ENCODE measurements at places on chromosomes 16 and 17.

DNA sequence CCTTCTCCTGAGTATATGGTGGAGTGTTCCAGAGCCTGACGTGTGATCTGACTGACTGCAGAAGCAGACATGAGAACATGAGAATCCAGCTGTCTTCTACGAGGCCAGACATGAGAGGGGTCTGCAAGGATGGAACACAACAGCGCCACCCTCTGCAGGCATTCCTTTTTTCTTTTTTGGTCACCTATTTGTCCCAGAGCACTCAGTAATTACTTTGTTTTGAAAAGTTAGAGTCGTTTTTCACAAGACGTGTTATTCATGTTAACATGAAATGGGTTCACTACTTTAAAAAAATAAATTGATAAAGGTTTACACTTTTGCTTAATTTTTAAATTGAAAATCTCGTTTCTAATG is 43.8 kb upstream of the ATP2A3 start:
- no peak for DNase-seq

- peak; percentile 56 for DNase-seq
Observed at GRCh38 chr17:16150251-16150856, 65.0 kb downstream of the NCOR1 start.

- DNase-seq: no peak
Observed at GRCh38 chr16:63363738-63364137, 1327.5 kb upstream of the CDH8 start.

GRCh38 chr17:64635647-64636305 is 26.3 kb downstream of the SMURF2 start:
- peak; percentile 96 for DNase-seq

DNA sequence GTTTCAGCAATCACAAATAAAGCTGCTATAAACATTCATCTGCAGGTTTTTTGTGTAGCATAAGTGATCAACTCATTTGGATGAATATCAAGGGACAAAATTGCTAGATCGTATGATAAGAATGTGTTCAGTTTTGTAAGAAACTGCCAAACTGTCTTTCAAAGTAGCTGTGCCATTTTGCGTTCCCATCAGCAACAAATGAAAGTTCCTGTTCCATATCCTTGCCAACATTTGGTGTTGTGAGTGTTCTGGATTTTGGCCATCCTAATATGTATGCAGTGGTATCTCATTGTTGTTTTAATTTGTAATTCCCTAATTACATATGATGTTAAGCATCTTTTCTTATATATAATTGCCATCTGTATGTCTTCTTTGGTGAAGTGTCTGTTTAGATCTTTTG is 36.4 kb upstream of the TMEM92 start:
- no peak for DNase-seq

- no peak for DNase-seq
Observed at GRCh38 chr17:80953471-80954315, 37.9 kb upstream of the CHMP6 start.

- DNase-seq: no peak
Observed at GRCh38 chr16:87424266-87424665, 32.1 kb downstream of the MAP1LC3B start.

- peak; percentile 54 for DNase-seq
Observed at GRCh38 chr17:44844390-44844830, 3.3 kb upstream of the HIGD1B start.

DNA sequence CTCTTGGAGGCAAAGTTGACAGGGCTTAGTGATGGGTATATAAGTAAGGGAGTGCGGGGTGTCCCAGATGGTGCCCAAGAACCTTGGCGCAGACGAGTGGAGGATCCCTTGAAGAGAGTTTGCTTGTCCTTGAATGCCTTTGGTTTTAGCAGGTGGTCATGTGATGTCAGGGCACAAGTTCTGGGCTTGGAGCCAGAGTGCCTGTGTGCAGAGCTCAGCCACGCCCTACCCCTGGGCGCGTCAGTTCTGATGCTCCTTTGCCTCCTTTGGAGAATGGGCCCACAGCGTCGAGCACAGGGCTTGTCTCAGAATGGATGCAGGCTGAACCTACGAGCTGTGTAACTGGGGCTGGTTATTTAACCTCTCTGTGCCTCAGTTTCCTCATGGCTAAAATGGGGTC is 412.2 kb upstream of the EEF2KMT start:
- DNase-seq: no peak

- DNase-seq: peak; percentile 85
Observed at GRCh38 chr16:67857547-67858233, 10.2 kb upstream of the CENPT start.

GRCh38 chr16:90057738-90058173 is 19.4 kb downstream of the PRDM7 start:
- DNase-seq: peak; percentile 84

DNA sequence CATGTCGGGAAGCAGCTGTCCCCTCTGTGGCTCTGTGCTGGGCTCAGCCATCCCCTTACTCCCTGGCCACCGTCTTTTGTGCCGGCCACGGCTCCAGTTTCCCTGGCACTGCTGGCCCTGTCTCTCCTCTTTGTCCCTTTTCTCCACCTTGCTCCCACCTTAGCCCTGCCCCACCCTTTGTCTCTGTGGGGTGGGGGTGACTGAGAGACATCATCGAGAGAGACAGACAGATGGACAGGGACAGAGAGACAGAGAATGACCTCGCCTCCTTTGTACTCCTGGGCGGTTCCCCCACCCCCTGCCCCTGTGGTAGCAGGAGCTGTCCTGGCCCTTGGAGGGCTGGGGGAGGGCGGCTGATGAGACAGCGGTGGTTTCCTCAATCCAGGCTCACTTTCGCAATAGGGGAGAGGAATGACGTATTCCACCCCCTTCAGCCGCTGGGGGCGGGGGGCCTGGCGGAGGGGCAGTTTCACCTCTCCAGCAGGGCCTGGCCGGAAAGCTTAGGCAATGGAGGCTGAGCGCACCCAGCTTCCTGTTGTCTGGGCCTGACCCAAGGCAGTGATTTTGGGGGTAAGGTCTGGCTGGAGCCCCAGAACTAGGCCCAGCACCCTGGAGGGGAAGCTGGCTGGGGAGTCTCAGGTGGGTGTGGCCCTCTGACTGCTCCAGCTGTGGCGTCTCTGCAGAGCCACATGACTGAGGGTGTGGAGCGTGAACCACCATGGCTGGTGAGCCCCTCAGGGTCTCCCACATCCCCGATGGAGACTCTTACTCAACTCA is 7.3 kb downstream of the FMNL1 start:
- peak; percentile 91 for DNase-seq

DNA sequence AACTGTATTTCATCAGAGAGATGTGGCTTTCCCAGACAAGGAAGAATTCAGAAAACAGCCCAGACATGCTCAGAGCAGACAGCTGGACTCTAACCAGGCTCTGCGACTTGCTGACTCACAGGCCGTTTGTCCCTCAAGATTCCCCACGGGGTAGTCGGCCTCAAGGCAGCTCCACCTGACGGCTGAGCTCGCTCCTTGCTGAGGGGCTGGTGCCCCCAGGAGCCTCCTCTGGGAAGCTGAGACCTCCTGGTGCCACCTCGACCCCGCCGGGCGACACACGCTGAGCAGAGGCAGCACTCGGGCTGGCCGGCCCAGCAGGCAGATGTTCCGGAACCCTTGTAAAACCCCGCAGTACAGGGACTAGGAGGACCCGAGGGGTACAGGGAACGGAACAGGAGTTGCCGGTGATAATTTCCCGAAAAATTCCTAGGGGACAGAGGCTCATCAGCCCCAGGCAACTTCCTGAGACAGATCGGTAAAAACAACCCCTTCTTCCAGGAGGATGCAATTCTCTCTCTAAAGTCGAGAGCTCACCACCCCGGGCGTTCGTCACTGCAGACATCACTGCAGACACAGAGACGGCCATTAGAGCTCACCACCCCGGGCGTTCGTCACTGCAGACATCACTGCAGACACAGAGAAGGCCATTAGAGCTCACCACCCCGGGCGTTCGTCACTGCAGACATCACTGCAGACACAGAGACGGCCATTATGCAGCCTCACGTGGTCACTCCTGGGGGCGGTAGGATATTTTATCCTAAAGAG is 19.9 kb downstream of the RPH3AL start:
- DNase-seq: peak; percentile 42

- DNase-seq: no peak
Observed at GRCh38 chr16:12317856-12318537, 341.5 kb downstream of the SNX29 start.

DNA sequence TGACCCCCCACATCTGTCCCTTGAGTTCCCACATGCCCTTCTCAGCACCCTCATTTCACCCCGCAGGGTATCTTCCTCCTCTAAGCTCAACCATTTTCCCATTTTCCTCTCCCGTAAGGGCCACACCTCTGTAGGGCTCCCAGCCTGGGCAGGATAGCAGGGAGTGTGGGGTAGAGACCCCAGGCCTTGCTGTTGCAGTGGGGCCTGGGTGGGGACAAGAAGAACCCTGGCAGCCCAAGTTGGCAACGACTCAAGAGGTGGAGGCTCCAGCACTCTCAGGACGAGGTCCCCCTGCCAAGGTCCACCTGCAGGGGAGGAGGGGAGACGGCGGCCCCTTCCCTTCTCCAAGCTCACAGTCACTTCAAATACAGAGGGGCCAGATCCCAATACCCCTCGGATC is 2.0 kb upstream of the TMEM92 start:
- DNase-seq: no peak

GRCh38 chr16:7456211-7456610 is 123.6 kb downstream of the RBFOX1 start:
- DNase-seq: no peak

DNA sequence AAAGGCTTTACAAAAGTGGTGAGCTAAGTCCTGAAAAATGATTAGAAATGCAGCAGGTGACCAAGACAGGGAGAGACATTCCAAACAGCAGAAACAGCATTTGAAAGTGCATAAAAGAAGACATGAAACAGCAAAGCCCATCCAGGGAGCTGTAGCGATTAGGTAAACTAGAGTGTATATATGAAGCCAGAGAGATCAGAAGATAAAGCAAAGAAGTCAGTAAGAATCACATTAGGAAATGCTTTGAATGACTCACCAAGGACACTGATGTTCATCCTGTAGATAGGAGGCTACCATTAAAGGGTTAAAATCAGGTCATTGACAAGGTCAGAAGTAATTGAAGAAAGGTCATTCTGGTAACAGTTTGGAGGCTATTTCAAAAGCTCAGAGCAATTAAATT is 27.6 kb upstream of the VAT1L start:
- DNase-seq: peak; percentile 10

- no peak for DNase-seq
Observed at GRCh38 chr17:37744961-37745800, at the start of gene HNF1B. Gene HNF1B (minus strand): TSS chr17:37745059. CDS start chr17:37744884, 175 bp downstream.

- DNase-seq: peak; percentile 99
Observed at GRCh38 chr16:85354686-85355514, 242.6 kb upstream of the CIBAR2 start.

DNA sequence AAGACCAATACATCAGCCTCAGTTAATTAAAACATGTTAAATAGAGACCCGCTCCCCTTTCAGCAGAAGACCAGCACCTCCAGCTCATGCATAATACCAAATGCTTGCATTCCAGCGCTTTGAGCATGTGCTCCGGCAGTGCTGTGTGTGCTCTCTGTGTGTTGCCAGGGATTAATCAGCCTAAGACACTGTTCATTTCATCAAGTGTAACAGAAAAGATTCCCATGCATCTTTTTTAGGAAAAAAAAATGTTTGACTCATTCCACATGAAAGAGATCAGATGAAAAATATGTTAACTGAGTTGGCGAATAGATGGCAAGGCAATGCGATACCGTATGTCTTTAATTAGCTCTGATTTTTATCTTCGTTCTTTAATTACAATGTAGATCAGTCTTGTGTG is 187.6 kb downstream of the RPTOR start:
- peak; percentile 90 for DNase-seq

DNA sequence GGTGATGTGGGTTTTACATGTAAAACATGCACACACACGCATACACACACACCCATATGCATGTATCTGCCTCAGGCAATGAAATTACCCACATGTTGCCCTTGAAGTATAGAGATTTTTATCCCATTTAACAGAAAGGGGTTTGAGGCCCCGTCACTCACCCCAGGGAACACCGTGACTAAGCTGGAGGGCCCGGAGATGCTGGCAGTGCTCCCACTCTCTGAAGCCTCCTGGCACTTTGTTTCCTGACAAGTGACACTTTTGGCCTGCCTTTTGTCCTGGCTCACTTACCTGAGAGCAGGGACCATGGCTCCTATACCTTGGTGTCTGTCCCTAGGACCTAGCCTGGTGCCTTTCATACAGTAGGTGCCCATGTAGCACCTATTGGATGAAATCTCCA is 50.0 kb upstream of the TNRC6C start:
- no peak for DNase-seq

- peak; percentile 33 for DNase-seq
Observed at GRCh38 chr16:15032547-15033308, 23.1 kb downstream of the NTAN1 start.

- DNase-seq: no peak
Observed at GRCh38 chr17:11668618-11669017, 70.3 kb downstream of the DNAH9 start.

DNA sequence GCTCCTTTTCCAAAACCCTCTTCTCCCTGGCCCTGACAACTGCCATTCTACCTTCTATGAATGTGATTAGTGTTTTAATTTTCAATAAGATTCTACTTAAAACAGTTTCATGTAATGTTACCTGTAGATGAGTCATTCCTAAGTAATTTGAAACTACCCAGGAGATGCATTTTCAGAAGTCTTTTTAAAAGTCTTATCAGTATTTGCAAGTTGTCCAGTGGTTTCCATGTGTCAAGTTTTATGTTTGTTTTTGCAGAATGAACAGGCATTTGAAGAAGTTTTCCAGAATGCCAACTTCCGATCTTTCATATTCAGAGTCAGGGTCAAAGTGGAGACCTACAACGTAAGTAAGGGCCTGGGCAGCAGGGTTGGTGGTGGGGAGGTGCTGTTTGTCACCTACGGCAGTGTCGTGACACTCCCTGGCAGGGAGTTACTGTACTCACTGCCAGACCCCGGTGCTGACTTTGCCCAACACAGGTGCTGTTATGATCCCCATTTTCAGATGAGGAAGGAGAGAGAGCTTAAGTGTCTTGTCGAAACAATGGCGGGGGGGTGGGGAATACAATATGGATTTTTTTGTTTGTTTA is 65.0 kb downstream of the RPA1 start:
- DNase-seq: no peak

GRCh38 chr17:39617446-39618245 is 9.1 kb upstream of the PPP1R1B start:
- DNase-seq: peak; percentile 58

DNA sequence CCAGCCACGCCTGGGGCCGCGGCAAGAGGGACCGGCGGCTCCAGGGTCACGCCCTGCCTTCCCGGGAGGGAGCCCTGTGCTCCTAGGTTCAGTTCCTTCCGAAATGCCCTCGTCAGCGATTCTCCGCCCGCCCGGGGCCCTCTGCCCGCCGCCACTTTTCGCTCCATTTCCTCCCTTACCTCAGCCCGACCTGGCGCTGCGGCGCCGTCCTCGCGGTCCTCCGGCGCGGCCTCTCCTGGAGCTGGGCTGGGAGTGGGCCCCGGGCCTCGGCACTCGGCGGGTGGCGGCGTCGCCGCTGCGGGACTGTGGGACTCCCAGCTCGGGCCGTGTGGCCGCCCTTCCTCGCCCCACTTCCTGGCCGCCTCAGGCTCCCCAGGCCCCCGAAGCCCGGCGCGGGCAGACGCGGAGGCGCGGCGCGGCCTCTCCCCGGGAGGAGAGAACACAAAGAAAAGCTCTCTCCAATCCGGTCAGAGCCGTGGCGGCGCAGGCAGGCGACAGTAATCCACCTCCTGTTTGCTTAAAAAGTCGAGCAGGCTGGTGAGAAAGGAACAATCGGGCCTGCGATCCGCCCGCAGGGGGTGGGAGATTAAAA is 1.6 kb downstream of the BAHCC1 start:
- DNase-seq: peak; percentile 64

- DNase-seq: no peak
Observed at GRCh38 chr16:70466805-70467076, 12.3 kb downstream of the FCSK start.

- DNase-seq: no peak
Observed at GRCh38 chr17:58932956-58933355, 173.7 kb downstream of the TRIM37 start.
